Frontal cortex (tissue), 4 donors: ENCODE measurements at places on chromosomes 4 and X. TPM values are rescaled to one million over a fixed set of nuclear protein-coding genes. Genes with fewer than 3 reads are reported as not detected.

- DNase-seq, result no peak
Measured at GRCh38 chr4:44806071-44806470, 79.7 kb upstream of the GNPDA2 start.

GRCh38 chr4:7366180-7366945 is 68.4 kb downstream of the PSAPL1 start:
- DNase-seq, result no peak

Gene CT83
- total RNA-seq, result not detected

GRCh38 chr4:48047421-48047844 is 30.9 kb downstream of the NIPAL1 start:
- no peak for DNase-seq

DNA sequence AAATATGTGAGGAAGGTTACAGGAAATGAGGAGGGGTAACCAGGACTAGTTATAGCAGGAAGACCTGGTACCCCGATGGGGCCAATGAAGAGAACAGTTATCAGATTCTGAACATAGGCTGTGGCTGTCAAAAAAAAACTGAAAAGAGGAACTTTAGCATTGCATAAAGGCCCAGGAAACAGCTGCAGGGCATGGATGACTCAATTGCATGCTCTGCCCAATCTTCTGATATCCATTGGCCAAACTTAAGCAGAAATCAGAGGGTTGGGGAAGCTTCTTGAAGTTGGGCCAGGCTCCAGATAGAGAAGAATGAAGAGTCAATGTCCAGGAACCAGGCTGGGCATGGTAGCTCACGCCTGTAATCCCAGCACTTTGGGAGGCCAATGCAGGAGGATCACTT is 1222.4 kb upstream of the PRKX start:
- DNase-seq, result no peak
